ENCODE measurements at places on chromosomes 6 and 20. TPM values are rescaled to one million over a fixed set of nuclear protein-coding genes. Genes with fewer than 3 reads are reported as not detected.

MOG gene
- total RNA-seq, result not detected

FNDC1 gene
- total RNA-seq, result 0.16 TPM

LSM14B gene
- 84.8 TPM for total RNA-seq

UNC5CL gene
- 2.3 TPM for total RNA-seq

DDRGK1 gene
- total RNA-seq, result 55.0 TPM

FERMT1 gene
- total RNA-seq, result 2.6 TPM

SPATS1 gene
- total RNA-seq, result not detected

LAMA2 gene
- 121 TPM for total RNA-seq

ASIP gene
- total RNA-seq, result not detected

MYLK4 gene
- total RNA-seq, result 9.4 TPM

TNFRSF6B gene
- total RNA-seq, result 5.2 TPM

PLCB1 gene
- total RNA-seq, result 0.29 TPM

RRAGD gene
- 22.7 TPM for total RNA-seq

PEX7 gene
- total RNA-seq, result 22.3 TPM

SSTR4 gene
- not detected for total RNA-seq

PRPF6 gene
- total RNA-seq, result 49.4 TPM

PRELID3B gene
- 74.2 TPM for total RNA-seq

WFDC10B gene
- not detected for total RNA-seq

SLA2 gene
- not detected for total RNA-seq

CALHM6 gene
- not detected for total RNA-seq

BEND3 gene
- 2.6 TPM for total RNA-seq

CDC40 gene
- total RNA-seq, result 14.6 TPM

C6orf52 gene
- 0.75 TPM for total RNA-seq

ARMH2 gene
- total RNA-seq, result not detected

UBD gene
- total RNA-seq, result not detected

APOBEC2 gene
- total RNA-seq, result 231 TPM

HLA-DMA gene
- 2.1 TPM for total RNA-seq

IRAK1BP1 gene
- total RNA-seq, result 2.9 TPM

CALHM4 gene
- total RNA-seq, result not detected

LINC00237 gene
- not detected for total RNA-seq

EYS gene
- total RNA-seq, result not detected

OVOL2 gene
- total RNA-seq, result not detected

SPATA2 gene
- total RNA-seq, result 4.8 TPM

OR2H1 gene
- not detected for total RNA-seq

SLC16A10 gene
- total RNA-seq, result 1.9 TPM

SCGN gene
- total RNA-seq, result not detected

GNAS-AS1 gene
- total RNA-seq, result not detected

HTR1B gene
- 0.73 TPM for total RNA-seq

PDE10A gene
- total RNA-seq, result 15.8 TPM

TMEM200A gene
- total RNA-seq, result 0.43 TPM

ADGB gene
- not detected for total RNA-seq

All from myocyte (in vitro differentiated cells).